Sciatic nerve (tissue), 2 donors: ENCODE measurements at places on chromosomes 5 and 9. TPM values are rescaled to one million over a fixed set of nuclear protein-coding genes. Genes with fewer than 3 reads are reported as not detected.
A peak's percentile ranks its signal among the peaks of the same experiment; 100 is the strongest.

DNA sequence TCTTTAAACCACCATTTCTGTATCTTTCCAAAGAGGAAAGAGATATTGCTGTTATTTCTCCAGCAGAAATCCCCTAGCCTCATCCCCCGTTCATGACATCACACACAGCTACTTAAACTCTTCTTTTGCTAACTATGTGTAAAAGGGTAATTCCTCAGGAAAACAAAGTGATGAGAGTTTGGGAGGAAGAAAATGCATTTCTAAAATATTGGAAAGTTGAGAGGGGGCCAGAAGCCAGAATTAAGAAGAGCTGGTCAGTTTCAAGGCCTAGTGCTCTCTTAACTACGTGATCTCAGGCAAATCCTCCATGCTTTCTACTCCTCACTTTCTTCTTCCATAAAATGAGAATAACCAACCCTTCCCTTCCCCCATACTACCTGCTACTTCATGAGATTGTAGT is 109.4 kb downstream of the LIFR start:
- no peak for DNase-seq

- DNase-seq, result peak; percentile 62
Measured at GRCh38 chr9:110575169-110575568, 4.4 kb downstream of the SVEP1 start.

DNA sequence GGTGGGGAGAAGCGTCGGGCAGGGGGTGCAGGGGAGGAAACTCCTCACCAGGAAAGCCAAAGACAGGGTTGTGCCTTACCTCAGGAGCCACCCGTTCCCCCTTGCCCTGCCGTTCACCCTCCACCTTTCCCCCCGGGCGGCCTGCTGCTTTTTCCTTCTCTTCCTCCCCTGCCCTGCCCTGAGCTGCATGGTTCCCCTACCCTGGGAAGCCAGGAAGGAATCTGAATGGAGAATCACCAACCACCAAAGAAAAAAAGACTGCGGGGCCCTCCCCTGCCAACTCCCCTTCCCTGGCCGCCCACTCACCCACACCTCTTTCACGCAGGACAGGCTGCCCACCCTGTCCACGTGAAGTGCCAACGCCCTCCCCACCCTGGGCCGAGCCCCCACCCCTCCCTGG is 820 bp upstream of the NFX1 start:
- peak; percentile 66 for DNase-seq

DNA sequence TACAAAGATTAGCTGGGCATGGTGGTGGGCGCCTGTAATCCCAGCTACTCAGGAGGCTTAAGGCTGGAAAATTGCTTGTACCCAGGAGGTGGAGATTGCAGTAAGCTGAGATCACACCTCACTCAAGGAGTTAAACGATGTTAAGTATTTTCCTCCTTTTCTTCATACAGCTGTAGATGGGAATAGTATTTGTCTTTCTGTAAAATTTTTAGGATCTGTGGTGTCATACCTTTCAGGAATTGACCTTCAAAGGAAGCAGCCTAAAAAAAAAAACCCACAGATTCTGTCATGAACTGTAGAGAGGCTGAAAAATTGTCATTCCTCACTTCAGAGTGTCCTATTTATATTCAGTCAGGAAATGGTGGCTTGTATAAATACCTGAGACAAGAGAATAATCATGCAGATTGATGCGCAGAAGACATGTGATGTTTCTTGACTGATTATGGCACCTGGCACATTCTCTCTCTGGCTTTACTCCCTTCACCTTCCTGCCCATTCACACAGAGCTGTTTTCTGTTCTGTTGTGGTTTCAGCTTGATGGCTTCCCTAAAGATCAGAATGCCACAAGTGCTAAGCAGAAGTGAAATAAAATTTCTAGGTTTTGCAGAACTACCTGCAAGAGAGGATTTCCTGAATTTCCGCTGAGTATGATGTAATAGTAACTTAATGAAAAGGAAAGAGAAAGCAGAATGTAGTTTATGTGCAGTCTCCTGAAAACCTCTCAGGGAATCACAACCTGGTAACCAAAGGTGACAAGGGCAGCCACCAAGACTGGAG is 3.8 kb downstream of the IFNA1 start:
- DNase-seq, result no peak

GRCh38 chr9:122307061-122307460 is 42.4 kb downstream of the MRRF start:
- no peak for DNase-seq

DNA sequence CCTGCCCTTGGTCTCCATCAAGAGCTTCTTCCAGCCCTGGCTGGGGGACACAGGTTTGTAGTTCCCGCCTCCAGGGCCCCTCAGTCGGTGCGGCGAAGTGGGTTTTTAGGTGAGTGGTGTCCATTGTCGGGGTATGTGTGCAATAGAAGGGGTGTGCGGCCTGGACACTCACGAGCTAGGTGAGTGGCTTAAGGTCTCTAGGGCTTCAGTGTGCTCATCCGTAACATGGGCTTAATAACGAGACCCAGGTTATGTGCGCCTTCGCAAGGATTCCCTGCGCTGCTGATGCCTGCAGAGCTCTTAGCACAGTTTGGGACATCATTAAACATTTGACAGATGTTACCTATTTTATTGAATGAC is 656 bp downstream of the CEP78 start:
- DNase-seq, result no peak

GRCh38 chr9:91784673-91785446 is 165.2 kb downstream of the ROR2 start:
- DNase-seq, result no peak

GRCh38 chr5:21142791-21143190 is 1154.8 kb upstream of the CDH18 start:
- no peak for DNase-seq

DNA sequence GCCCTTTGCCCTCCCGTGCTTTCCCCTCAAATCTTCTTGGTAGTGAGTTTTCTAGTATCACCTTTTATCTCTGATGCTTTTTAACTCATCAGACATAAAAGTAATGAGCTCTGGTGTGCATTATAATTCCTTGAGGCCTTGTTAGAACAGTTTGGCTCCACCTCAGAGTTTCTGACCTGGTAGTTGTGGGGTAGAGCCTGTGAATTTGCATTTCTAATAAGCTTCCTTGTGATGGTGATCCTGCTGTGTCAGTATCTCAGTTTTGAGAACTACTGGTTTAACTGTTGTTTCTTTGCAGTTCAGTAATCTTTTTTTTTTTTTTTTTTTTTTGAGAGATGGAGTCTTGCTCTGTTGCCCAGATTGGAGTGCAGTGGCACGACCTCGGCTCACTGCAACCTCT is 31.1 kb downstream of the UBE2D2 start:
- no peak for DNase-seq

- peak; percentile 64 for DNase-seq
Measured at GRCh38 chr9:7536310-7536939, 263.2 kb downstream of the DMAC1 start.

DNA sequence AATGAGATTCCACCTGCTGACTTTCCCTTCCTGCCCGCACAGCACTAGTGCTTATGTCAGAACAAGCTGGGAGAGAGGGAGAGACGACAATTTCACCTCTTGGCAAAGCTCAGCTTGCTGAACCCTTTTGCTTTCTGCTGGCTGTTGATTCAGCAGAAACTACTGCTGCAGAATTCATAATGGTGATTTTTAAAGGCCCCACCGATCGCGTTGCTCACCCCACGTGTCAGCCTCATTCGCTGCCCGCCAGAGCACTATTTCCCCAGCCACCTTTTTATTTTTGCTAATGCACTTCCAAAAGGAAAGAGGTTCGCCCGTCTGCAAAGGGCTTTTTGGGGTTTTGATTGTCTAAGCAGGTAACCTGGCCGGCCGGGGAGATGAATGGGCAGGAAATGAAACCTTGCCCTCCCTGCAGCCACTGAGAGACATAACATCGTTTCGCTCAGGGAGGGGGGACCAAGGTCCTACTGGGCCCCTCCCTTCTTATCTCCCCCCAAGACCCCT is 1.3 kb downstream of the PPP2R2B start:
- no peak for DNase-seq

DNA sequence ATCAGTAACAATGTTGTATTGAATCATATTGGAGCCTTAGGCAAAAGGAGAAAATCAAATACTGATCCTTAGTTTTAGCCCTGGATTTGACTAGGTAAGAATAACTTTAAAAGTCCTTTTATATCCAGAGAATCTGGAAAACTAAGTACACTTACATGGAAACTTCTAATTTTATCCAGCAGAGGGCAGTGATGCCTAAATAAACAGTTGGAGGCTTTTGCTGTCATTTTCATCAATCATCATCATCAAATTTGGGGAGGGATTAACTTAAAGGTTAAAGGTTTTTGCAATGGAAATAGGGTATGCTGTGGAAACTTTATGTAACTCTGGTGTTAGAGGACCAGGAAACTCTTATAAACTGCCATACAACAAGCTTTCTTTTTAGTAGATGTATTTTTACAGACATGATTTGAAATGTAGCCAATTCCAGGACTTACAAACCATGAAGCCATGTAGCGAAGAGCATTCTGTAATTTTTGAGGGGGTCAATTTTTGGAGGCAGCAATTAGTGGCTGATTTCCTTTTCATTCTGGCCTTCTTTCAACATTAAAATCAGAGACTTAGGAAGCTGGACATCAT is 112.7 kb downstream of the OSTF1 start:
- DNase-seq, result no peak

- DNase-seq, result no peak
Measured at GRCh38 chr5:127925916-127926315, 157.7 kb upstream of the SLC12A2 start.

DNA sequence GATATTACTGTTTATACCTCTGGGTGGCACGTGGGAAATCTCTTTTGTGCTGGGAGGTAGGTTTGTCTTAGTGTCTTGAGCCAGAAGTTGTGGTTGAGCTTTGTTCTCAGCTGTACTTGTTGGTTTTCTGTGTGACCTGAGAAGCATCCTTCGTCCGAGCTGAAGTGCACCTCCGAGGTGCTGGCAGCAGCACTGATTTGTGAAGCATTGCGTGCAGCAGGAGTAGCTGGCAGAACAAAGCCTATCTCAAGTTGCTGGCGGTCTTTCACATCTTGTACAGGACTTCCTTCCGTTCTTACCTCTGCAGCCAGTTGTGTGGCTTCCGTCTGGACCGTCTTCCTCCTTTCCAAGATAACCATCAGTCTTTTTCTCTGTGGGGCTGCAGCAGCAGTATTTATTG is 4.3 kb downstream of the PRRC2B start:
- no peak for DNase-seq

DNA sequence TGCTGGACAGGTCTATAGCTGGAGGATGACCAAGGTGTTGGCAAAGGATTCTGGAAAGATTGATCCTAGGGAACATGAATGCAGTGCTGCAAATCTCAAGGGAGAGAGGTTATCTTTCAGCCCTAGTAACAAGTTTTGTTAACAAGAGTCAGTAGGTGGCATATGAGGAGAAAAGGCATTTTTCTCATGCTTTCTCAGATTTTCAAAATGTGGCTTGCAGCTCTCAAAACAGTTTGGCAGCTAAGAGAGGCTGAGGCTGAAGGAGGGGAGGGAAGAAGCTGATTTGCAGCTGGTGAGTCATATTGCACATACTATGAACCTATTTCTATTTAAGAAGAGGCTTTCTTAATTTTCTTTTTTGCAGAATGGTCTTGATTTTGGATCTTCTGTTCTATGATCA is 64.3 kb upstream of the PCA3 start:
- DNase-seq, result no peak

- DNase-seq, result no peak
Measured at GRCh38 chr5:61180886-61181285, 18.6 kb upstream of the SMIM15 start.

- DNase-seq, result no peak
Measured at GRCh38 chr5:67805666-67806348, 409.7 kb upstream of the PIK3R1 start.

DNA sequence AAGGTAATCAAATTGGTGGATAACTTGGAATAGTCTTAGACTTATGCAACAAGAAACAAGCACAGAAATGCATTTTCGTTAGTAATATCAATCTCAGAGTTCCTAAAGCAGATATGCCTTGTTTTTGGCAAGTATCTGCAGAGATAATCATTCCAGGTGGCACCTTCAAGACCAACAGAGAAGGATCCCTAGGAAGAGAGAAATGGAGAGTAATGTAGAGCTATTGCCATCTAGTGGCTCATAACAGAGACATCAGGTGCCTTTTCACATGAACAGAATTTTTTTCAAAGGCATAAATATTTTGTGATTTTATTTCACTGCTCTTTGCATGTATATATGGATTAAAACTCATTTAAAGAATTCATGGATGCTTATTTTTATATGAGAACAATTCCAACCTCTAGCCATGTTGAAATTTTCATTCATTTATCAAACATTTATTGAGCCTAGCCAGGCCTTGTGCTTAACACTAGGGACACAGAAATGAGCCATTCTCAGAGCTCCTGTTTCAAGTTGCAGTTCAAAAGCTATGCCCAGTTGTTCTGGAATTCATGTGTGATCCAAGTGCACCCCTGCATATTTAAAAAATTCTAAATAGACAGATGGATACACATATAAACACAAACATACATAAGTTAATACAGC is 117.5 kb upstream of the OR13F1 start:
- no peak for DNase-seq

DNA sequence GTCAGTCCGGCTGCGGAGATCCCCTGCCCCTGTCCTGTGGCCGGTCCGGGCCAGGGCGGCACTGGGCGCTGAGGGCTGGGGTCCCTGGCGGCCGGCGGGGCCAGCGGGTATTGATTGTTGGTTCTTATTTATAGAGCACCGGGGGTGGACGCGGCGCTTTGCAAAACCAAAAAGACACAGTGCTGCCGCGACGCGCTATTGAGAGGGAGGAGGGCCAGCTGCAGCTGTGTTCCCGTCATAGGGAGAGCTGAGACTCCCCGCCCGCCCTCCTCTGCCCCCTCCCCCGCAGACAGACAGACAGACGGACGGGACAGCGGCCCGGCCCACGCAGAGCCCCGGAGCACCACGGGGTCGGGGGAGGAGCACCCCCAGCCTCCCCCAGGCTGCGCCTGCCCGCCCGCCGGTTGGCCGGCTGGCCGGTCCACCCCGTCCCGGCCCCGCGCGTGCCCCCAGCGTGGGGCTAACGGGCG is 2.5 kb downstream of the LRRC26 start:
- DNase-seq, result no peak

GRCh38 chr9:23644896-23645295 is 181.1 kb downstream of the ELAVL2 start:
- no peak for DNase-seq

XRCC4 gene
- 6.7 TPM for total RNA-seq

NR2F1 gene
- 181 TPM for total RNA-seq

PFN3 gene
- not detected for total RNA-seq

GHR gene
- total RNA-seq, result 31.0 TPM

TAF11L10 gene
- not detected for total RNA-seq

TAF1L gene
- total RNA-seq, result not detected

ICE1 gene
- 34.6 TPM for total RNA-seq

GLDC gene
- total RNA-seq, result 35.6 TPM

IFNA4 gene
- not detected for total RNA-seq

GAPT gene
- total RNA-seq, result 2.9 TPM
